Activated CD8-positive, alpha-beta T cell treated with anti-CD3 and anti-CD28 coated beads for 36 hours (primary cell): ENCODE measurements at places on chromosomes 5 and 9. TPM values are rescaled to one million over a fixed set of nuclear protein-coding genes. Genes with fewer than 3 reads are reported as not detected.

DNA sequence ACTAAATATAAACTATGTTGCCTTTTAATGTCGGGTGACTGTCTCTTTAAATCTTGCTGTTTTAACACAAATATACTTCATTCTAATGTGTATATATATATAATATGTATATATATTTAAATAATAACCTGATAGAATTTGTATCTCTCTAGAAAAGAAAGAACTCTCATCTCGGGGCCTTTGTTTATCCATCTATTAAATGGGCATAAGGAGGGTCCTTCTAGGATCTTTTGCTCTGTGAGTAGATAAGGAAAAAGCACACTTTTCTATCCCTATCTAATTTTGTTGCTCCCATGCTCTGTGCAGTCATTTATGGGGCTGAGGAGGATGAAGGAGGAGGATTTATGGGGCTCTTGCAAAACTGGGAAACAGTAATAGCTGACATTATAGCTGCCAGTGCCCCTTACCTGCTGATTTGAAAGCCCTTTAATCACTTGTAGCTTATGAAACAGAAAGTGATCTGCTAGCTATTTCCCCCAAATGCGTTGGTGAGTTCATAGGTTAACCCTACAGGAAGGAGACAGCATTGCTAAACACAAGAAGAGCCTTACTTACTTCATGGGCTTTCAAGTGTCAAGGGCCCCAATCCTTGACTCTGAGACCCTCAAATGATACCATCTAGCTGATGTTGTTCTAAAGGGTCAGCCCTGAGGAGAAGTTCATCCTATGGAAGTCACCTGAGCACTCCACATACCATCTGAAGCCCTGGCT lies 5.8 kb upstream of the PPARGC1B start:
- peak; percentile 23 for DNase-seq

The CXCL14 gene
- not detected for total RNA-seq

The BARHL1 gene
- not detected for total RNA-seq

DNA sequence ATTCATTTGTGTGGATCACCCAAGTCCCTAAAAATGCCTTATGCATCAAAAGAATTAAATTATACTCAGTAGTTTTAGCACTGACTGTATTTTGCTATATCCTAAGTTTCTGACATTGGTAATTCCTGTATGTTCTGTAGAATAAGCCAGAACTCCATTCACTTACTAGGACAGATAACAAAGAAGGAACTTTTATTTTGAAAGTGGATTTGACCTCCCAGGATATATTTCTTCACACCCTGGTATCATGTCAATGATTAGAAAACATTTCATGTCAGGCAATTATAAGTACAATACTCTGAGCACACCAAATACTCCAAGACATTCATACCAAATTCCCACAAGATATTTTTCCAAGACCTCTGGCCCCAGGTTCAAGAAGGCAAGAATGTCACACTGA lies 28.7 kb upstream of the MYOT start:
- DNase-seq, result no peak

DNA sequence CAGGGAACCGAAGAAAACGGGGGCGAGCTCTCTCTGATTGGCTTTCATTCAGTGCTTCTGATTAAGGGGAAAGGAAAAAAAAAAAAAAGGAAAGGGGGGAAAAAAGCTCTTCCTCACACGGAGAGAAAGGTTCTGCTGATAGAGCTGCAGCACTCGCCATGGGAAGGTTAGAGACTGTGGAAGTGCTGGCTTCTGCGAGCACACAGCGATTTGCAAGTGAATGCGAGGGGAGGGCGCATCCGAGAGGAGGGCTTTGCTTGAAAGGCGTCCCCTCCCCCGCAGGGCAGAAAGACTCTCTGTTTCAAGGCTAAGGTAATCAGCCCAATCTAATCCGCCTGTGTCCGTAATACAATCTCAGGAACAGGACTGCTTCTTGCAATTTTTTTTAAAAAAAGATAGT lies at the start of gene CDH10:
CDH10 (minus strand) TSS at position 218 of the 400 bp plus-strand sequence. CDS start 51,488 bp downstream, outside the sequence.
- DNase-seq, result no peak

- no peak for DNase-seq
These were observed 81.6 kb downstream of the PSD2 start for GRCh38 chr5:139877129-139877597.

DNA sequence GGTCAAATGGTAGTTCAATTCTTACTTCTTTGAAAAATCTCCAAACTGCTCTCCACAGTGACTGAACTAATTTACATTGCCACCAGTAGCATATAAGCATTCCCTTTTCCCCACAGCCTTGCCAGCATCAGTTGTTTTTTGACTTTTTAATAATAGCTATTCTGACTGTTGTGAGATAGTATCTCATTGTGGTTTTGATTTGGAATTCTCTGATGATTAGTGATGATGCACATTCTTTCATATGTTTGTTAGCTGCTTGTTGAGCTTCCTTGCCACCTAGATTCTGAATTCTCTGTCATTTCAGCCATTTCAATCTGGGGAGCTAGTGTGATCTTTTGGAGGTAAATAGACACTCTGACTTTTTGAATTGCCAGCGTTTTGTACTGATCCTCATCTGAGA lies 24.0 kb downstream of the CDK20 start:
- DNase-seq, result no peak

The BTNL8 gene
- not detected for total RNA-seq
